GM06990 (cell line): ENCODE measurements at places on chromosomes 12 and 14.
A peak's percentile ranks its signal among the peaks of the same experiment; 100 is the strongest.

DNA sequence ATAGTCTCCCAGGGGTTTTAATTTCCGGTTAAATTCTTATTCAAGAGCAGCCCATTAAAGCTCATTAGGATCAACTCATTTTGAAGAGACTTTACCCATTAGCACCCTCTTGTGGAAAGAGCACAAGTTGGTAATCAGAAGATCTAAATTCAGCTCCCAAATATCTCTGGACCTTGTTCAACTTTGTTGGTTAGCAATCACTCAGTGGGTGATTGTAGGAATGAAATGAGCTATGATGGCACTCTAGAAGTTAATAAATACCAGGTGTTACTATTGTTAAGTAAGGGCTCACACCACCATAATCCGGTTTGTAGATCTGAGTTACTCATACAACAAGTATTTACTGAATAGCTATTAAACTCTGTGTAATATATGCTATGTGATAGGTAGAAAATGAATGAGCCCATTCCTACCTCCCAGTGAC is 42.9 kb downstream of the TRIP11 start:
- DNase-seq: no peak

GRCh38 chr14:22996768-22997654 is 12.9 kb downstream of the C14orf93 start:
- DNase-seq: no peak

DNA sequence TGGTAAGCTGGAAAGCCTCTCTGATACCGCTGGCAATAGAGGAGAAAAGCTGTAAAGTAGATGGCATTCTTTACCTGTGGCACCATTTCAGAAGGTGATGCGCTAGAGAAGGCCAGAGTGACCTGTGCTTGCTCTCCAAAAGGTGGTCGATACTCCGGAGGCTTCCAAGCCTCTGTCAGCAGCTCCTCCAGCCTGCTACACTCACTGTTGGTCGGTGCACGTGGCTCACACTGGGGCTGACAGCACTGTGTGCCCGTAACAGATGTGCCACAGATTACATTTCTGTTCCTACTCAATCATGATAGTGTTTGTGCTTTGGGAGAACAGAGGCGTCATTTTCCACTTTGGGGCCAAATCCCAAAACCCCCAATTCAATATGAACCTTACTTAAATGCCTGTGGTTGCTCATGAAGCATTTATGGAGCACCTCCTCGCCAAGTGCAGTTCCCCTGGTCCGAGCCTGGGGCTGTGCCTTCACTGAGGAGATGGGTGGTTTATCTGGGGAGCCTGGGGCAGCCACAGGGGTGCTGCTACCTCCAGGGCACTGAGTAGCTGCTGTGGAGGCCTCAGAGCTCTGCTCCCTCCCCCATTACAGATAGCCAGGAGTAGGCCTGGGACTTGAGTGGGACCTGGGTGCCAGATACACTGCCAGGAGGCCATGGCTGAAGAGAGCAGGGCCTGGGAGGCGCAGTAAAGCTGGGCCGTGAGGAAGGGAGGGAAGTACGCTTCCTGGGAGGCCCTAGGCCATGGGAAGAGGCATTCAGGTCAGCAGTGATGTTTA is 26.8 kb downstream of the CCNK start:
- DNase-seq: no peak

- no peak for DNase-seq
Observed at GRCh38 chr14:62144863-62145262, 382.6 kb downstream of the SNAPC1 start.

DNA sequence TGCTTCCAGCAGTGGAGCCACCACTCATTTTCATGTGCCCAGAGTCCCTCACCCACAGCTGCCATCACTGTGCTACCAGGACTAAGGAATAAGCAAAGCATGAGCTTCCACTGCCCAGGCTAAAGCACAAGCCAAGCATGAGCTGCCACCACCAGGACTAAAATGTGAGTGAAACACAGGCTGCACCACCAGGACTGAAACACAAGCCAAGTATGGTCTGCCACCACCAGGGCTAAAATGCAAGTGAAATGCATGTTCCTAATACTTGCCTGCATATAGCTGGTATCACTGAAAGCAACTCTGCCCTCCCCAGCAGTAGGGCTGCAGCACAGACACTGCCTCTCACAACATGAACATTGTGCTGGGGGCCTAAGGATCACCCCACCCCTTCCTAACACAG is 30.0 kb downstream of the CEP83 start:
- peak; percentile 16 for DNase-seq

GRCh38 chr14:105944632-105945610 is 418.5 kb downstream of the TMEM121 start:
- DNase-seq: peak; percentile 6

GRCh38 chr14:71485833-71486232 is 446.4 kb upstream of the RGS6 start:
- DNase-seq: no peak

GRCh38 chr14:25411781-25412757 is 362.1 kb upstream of the STXBP6 start:
- DNase-seq: no peak

GRCh38 chr14:96683562-96684289 is 113.5 kb upstream of the VRK1 start:
- no peak for DNase-seq

GRCh38 chr12:42534184-42534838 is 55.2 kb downstream of the PRICKLE1 start:
- no peak for DNase-seq

GRCh38 chr14:102584871-102585869 is 7.3 kb upstream of the RCOR1 start:
- no peak for DNase-seq

DNA sequence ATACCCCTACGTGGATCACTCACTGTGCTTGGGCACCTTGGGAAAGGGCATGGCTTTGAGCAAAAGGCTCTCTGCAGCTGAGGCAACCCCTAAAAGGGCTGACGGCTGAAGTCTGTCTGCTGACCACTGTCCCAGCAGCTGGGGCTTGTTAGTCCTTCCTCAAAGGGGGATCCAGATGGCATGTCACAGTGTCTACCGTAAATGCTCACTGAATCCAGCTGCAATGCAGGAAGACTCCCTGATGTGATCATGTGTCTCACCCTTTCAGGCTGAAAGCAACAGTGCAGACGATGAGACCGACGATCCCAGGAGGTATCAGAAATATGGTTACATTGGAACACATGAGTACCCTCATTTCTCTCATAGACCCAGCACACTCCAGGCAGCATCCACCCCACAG is 12.4 kb downstream of the OAS1 start:
- DNase-seq: no peak

GRCh38 chr12:90102957-90103652 is 394.5 kb upstream of the ATP2B1 start:
- peak; percentile 27 for DNase-seq

DNA sequence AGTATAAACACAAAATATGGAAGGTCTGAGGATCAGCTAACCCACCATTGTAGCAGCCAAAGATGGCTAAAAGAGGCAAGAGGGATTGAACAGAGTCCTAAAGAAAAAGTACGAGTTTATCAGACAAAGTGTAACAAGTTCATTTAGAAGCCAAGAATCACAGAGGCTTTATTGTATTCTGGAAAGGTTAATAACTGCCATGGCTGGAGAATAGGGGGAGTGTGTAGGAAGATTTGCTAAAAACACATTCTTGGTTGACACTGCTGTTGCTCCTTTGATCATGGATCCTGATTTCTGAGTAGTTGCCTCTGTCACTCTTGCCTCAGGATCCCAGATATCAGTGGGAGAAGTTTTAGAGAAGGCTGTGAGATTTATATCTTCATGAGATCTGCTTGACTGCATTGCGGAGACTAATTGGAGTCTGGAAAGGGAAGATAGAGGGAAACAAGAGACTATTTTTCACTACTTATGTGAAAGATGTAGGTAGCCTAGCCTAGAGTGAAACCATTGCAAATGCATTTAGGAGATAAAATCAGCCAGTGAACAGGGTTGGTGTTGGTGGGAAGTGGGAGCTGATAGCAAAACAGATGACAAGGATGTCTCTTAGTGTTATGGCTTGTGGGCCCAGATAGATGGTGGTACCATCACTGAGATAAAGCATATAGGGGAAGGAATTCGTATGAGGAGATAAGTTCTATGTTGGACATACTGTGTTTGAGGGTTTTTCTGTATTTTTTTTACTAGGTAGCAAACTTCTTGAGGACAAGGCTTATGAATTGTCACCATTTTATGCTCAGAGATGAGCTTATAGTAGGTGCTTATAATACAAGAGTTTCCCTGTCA is 402.9 kb upstream of the PDE3A start:
- no peak for DNase-seq

- no peak for DNase-seq
Observed at GRCh38 chr12:94706250-94706661, 55.9 kb upstream of the TMCC3 start.

GRCh38 chr14:100445436-100446088 is 122.4 kb downstream of the SLC25A47 start:
- DNase-seq: no peak

- DNase-seq: no peak
Observed at GRCh38 chr12:112713471-112713870, 78.1 kb upstream of the RPH3A start.

DNA sequence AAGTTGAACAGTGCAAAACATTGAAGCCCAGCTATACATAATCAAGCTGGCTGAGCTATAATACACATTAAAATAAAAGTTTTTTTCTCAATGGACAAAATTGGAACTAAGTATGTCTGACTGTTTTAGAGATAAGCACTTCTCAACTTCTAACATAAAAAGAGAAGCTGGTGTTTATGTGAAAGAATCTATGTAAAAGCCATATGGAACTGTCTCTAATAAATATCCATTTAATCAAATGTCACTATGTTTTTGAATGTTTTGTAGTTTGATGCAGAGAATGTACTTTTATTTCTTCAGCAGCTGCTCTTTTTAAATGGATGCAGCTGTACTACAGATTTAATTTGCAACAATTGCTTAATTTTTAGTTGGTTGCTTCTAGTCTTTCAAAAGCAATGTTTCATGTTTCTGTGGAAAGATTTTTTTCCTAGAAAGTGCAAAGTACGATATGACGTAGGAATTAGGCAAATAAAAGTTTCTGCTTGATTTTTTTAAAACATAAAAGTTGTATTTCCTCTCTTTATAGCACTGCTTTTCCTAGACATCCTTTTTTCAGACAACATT is 114.2 kb downstream of the PDE3A start:
- no peak for DNase-seq

GRCh38 chr12:25723336-25723735 is 170.3 kb upstream of the LMNTD1 start:
- DNase-seq: no peak

GRCh38 chr12:128573907-128574306 is 249.9 kb downstream of the SLC15A4 start:
- no peak for DNase-seq
